ENCODE measurements at places on chromosomes 6 and 20.

- H3K4me1 ChIP-seq, result no peaks in the 10 kb centered on the region
- H3K27me3 ChIP-seq, result no peaks in the 10 kb centered on the region
- DNase-seq, result no peak
These were observed 25.5 kb downstream of the TMEM14A start for GRCh38 chr6:52696418-52696817.

DNA sequence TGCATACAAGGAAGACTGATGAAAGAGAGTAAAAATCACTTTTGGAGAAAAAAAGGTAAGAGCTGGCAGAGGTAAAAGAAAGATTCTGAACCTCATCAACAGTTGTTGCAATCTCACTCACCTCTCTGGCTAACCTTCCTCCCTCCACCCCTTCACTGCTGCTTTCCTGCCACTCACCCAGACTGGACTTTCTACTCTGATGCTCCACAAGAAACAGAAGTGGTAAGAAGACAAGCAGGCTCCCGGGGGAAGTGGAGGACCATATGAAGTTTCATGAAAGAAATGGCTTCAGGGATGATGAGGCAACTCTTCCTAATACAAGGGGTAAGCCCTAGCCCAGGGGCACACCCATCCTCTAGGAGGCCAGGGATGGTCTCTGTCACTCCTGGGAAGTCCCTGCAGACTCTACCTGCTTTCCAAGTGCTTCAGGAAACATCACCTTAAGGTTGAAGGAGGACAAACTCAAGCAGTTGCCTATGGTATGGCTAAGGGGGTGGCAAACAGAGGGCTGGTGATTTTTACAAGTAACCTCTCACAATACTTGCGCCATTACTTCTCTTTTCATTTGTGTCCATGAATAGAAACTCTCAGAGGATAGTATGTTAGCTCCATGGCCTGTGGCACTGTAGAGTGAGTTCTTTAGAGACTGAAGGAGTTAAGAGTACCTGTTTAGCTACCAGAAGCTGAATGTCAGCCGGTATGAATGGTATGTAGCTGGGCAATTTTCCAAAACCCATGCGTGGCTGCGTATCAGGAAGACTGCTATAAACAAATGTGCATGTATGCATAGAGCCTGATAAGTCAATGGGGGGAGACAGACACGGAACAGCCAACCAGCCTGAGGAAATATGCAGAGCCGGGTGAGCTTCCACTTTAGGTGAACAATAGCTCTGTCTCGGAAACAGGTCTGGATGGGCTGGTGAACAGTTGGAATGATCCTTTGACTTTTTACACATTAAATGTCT is 112.0 kb downstream of the BACH2 start:
- no peaks in the 10 kb centered on the region for H3K27me3 ChIP-seq
- no peaks in the 10 kb centered on the region for H3K4me1 ChIP-seq
- H3K4me3 ChIP-seq, result no peak overlapping the region
- H3K36me3 ChIP-seq, result no peaks in the 10 kb centered on the region

- no peaks in the 10 kb centered on the region for H3K4me1 ChIP-seq
- H3K27ac ChIP-seq, result no peak overlapping the region
- H3K36me3 ChIP-seq, result no peaks in the 10 kb centered on the region
- DNase-seq, result no peak
- H3K4me3 ChIP-seq, result no peak overlapping the region
- H3K27me3 ChIP-seq, result no peaks in the 10 kb centered on the region
These were observed 85.2 kb downstream of the SNAP25 start for GRCh38 chr20:10303852-10304251.

DNA sequence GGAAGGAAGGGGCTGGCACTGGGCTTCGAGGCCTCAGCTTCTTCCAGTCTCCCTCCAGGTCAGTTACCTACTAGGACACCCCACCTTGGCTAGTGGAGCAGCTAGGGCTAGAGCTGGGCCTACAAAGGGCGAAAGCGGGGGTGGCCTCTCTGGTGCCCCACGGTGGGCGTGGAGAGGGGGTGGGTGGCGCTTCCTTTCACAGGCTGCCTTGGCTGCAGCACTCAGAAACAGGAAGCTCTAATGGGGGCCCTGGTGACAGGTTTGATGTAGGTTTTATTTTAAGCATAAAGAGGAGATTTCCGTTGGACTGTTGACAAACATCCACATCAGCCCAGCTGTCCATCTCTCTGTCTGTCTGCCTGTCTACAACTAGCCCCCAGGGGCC is 13.4 kb downstream of the FAM110A start:
- no peaks in the 10 kb centered on the region for H3K36me3 ChIP-seq
- H3K4me3 ChIP-seq, result peak overlapping the region; percentile 85
- DNase-seq, result peak; percentile 34

DNA sequence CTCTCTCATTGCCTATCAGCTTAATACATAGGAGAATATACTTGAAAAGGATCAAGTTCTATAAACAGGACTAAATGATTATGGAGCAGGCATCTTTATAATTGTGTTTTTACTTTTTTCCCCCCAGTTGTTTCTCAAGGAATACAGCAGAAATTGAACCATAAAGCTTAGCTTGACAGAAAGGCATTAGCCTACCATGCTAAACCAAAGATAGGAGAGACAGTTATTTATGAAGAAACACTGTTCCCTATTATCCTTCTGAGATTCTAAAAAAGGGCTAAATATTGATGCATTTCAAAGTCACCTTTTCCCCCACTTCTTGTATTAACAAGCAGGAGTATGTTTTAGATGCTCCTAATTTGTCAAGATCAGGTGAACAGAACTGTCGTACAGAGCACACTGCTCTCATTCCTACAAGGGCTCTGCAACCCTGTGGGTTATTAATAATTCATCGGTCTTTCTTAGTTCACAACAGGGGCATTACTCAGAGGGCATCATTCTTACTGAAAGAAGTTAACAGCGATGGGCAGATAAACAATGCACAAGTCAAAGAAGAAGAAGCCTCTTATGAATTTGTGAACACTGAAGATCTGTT is 38.7 kb downstream of the PRKN start:
- no peaks in the 10 kb centered on the region for H3K36me3 ChIP-seq
- no peaks in the 10 kb centered on the region for H3K4me1 ChIP-seq
- no peak for DNase-seq
- H3K4me3 ChIP-seq, result no peak overlapping the region
- H3K27me3 ChIP-seq, result no peaks in the 10 kb centered on the region
- H3K27ac ChIP-seq, result no peak overlapping the region

GRCh38 chr6:106586815-106587415 is 42.4 kb downstream of the RTN4IP1 start:
- DNase-seq, result no peak
- H3K27ac ChIP-seq, result no peak overlapping the region
- H3K4me3 ChIP-seq, result no peak overlapping the region
- no peaks in the 10 kb centered on the region for H3K4me1 ChIP-seq
- H3K27me3 ChIP-seq, result no peaks in the 10 kb centered on the region

DNA sequence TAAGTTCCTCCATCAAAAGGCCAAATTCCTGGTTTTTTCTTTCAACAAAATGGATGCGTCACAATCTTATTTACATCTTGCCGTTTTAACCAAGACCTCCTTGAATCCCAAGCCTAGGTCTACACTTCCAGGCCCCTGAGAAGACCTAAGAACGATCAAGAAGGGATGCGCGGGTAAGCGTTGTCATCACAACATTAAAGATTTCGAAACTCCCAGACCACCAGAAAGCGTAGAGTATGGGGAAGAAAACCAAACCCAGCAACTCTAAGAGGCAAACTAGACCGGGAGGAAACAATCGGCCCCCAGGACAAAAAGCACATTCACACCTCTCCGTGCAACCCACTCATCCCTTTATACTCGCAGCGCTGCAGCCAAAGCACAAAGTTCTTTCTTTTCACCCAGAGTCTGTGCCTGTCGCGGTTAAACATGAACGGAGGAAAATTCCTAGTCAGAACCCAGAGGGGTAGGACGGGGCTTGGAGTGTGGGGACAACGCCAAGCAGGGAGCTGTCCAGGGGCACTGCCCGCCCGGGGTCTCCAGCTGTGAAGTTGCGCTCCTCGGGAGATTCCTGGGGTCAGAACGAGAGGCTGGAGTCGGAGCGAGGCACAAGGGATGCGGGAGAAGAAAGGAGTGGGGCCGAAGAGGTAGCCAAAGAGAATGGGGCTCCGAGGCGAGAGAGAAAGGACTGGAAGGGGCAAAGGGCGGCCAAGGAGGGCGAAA is 725 bp downstream of the OSER1 start:
- no peak for DNase-seq
- peak overlapping the region; percentile 93 for H3K27ac ChIP-seq
- peaks cover 24% of the 10 kb centered on the region for H3K4me1 ChIP-seq
- no peaks in the 10 kb centered on the region for H3K27me3 ChIP-seq
- H3K4me3 ChIP-seq, result peak overlapping the region; percentile 95

- DNase-seq, result no peak
- no peaks in the 10 kb centered on the region for H3K27me3 ChIP-seq
- H3K36me3 ChIP-seq, result no peaks in the 10 kb centered on the region
- no peak overlapping the region for H3K27ac ChIP-seq
- no peaks in the 10 kb centered on the region for H3K4me1 ChIP-seq
These were observed 314.1 kb upstream of the SGK1 start for GRCh38 chr6:134632024-134632423.

GRCh38 chr6:168534265-168534664 is 93.3 kb downstream of the SMOC2 start:
- H3K27me3 ChIP-seq, result no peaks in the 10 kb centered on the region
- H3K4me1 ChIP-seq, result no peaks in the 10 kb centered on the region
- no peak for DNase-seq
- H3K36me3 ChIP-seq, result no peaks in the 10 kb centered on the region

DNA sequence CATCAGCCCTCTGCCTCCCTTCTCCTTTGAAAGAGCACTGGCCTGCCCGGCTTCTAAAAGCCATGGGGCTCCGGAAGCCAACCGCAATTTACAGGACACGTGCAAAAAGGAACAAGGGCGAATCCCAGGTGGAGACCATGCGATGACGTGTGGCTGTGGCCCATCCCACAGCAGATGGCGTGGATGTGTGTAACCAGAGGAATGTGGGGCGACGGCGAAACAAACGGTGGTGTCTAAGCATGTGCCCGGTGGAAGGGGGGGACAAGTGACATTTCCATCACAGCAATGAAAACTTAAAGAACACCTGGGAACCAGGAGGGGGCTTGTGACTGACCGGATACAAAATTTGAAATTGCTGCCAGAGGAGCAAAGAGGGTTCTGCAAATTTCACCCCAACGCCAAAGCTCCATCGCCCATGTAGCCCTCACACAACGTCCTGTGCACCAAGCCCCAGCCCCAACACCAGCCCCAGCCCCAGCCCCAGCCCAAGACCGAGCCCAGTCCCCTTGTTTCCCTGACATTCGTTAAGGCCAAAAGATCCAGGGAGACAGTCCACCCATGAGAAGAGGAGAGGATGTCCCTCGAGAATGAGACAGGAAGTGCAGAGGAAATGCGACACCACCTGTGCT is 159.7 kb upstream of the ZNF337 start:
- no peak overlapping the region for H3K4me3 ChIP-seq
- H3K4me1 ChIP-seq, result peaks cover 13% of the 10 kb centered on the region
- DNase-seq, result no peak
- H3K27ac ChIP-seq, result no peak overlapping the region
- no peaks in the 10 kb centered on the region for H3K36me3 ChIP-seq
- peaks cover 25% of the 10 kb centered on the region for H3K27me3 ChIP-seq

- no peak overlapping the region for H3K27ac ChIP-seq
- DNase-seq, result no peak
- no peaks in the 10 kb centered on the region for H3K4me1 ChIP-seq
- H3K27me3 ChIP-seq, result no peaks in the 10 kb centered on the region
- no peak overlapping the region for H3K4me3 ChIP-seq
- H3K36me3 ChIP-seq, result no peaks in the 10 kb centered on the region
These were observed 88.1 kb downstream of the PPP1R14C start for GRCh38 chr6:150230832-150231524.

GRCh38 chr6:28693033-28693750 is 167.5 kb downstream of the GPX5 start:
- H3K4me1 ChIP-seq, result no peaks in the 10 kb centered on the region
- no peaks in the 10 kb centered on the region for H3K36me3 ChIP-seq
- DNase-seq, result no peak
- no peak overlapping the region for H3K27ac ChIP-seq
- H3K4me3 ChIP-seq, result no peak overlapping the region

GRCh38 chr6:90370493-90370959 is 73.9 kb upstream of the BACH2 start:
- DNase-seq, result no peak
- H3K27me3 ChIP-seq, result peaks cover 2% of the 10 kb centered on the region
- no peaks in the 10 kb centered on the region for H3K4me1 ChIP-seq
- H3K4me3 ChIP-seq, result no peak overlapping the region
- H3K27ac ChIP-seq, result no peak overlapping the region

- H3K4me3 ChIP-seq, result no peak overlapping the region
- H3K27me3 ChIP-seq, result no peaks in the 10 kb centered on the region
- H3K27ac ChIP-seq, result no peak overlapping the region
- no peaks in the 10 kb centered on the region for H3K36me3 ChIP-seq
- no peak for DNase-seq
These were observed 65.4 kb downstream of the RWDD2A start for GRCh38 chr6:83258517-83258916.

- no peak overlapping the region for H3K4me3 ChIP-seq
- H3K36me3 ChIP-seq, result no peaks in the 10 kb centered on the region
- no peaks in the 10 kb centered on the region for H3K27me3 ChIP-seq
- H3K27ac ChIP-seq, result no peak overlapping the region
- no peak for DNase-seq
These were observed 277.5 kb downstream of the PTPRK start for GRCh38 chr6:128242765-128243403.

GRCh38 chr20:62678553-62678952 is 30.1 kb upstream of the NTSR1 start:
- no peak overlapping the region for H3K27ac ChIP-seq
- no peak overlapping the region for H3K4me3 ChIP-seq
- H3K36me3 ChIP-seq, result no peaks in the 10 kb centered on the region
- no peaks in the 10 kb centered on the region for H3K4me1 ChIP-seq
- H3K27me3 ChIP-seq, result no peaks in the 10 kb centered on the region

All from effector memory CD4-positive, alpha-beta T cell (primary cell).